ENCODE measurements at places on chromosomes 16 and 17.

DNA sequence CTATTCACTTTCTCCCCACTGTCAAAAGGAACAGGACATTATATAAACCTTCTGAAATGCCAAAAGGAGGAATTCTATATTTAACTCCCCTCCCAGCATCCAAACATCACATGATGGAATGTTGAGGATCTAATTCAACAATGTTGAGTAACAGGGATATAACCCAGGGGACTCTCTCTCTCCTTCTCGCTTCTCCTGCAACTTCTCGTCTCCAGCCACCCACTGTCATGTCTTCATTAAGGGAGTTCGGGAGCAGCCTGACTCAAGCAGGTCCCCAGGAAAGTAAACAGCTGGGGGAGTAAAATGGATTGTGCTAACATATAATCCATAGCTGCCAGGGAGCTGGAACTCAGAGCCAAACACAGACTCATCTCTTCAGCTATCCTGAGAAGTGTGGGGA is 51.7 kb downstream of the GRIN2A start:
- no peak for DNase-seq

GRCh38 chr16:30416624-30417528 is 9.5 kb downstream of the ZNF771 start:
- DNase-seq = no peak

- DNase-seq = no peak
Measured at GRCh38 chr17:6348891-6349290, 86.0 kb downstream of the AIPL1 start.

DNA sequence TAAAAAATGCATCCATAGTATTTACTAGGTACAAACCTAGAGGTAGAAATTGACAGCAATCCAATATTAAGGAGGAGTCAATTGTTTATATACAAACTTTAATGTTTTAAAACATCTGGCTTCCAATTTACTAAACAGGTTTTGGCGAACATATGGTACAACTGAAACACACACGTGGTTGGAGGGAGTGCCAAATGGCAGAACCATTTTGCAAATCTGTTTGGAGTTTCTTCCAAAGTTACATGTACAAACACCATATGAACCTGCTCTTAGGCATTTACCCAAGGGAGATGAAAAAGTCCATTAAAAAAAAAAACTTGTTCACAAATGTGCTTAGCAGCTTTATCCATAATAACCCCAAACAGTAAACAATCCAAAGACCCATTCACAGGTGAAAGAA is 159.8 kb upstream of the MYOCD start:
- DNase-seq = no peak

DNA sequence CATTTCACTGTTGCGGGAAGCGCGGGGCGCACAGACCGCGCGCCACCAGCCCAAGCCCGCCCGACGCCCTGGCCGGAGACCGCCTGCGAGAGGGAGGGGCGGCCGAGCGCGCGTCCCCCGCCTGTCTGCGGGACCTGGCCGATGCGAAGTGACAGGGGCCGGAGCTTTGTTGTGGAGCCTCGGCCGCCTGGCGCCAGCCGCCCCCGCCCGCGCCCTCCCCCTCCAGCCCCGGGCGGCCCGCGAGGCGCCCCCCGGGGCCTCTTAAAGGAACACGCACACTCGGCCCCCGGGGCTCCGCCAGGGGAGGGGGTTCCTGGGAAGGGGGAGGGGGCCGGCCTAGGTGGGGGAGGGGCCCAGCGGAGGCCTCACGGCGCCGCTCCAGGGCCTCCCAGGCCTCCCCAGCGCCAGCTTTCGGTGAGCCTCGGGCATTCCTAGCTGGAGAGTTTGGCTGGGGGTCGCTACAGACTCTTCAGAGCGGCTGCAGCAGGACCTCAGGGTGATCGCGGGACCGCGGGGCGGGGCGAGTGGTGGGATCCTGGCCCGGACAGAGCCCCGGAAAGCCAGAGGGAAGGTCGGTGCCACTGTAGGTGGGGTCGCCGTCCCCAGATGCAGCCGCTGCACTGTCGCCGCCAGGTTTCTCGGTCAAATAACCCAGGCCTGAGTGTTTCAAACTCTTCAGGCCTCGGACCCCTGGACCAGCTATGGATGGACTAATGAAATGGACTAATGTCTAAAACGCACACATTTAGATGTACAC is 2.4 kb upstream of the TBX2 start:
- no peak for DNase-seq

- no peak for DNase-seq
Measured at GRCh38 chr17:61126473-61127249, 273.0 kb upstream of the TBX2 start.

DNA sequence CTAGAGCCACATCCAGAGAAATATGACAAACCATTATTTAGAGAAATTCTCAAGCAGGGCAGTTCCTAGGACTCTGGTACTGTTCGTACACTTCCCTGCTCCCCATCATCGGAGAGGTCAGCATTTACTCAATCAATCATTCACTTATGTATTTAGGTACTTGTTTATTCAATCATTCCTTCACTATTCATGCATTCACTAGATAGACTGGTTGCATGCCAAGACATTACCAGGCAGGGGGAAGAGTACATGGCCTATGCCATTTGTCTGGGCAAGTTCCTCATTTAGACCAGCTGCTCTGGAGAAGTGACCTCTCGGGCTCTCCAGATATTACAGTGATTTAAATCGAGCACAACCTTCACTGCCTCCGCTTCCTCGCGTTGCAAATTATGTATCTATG is 603.4 kb downstream of the KCNJ2 start:
- DNase-seq = no peak

DNA sequence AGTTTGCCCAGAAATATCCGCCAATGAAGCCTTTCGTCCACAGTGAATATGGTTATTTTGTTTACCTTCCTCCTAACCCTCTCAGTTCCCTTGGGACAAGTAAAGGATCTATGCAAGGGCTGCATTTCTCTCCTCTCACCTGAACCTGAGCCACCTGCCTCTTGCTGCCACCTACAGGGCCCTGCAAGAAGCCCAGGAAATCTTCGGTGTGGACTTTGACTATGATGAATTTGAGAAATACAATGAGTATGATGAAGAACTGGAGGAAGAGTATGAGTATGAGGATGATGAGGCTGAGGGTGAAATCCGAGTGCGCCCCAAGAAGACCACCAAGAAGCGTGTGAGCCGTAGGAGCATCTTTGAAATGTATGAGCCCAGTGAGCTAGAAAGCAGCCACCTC is 14.0 kb downstream of the SUPT6H start:
- DNase-seq = no peak

- no peak for DNase-seq
Measured at GRCh38 chr17:18109935-18110485, 1.5 kb downstream of the MYO15A start.

GRCh38 chr16:66189951-66190350 is 176.5 kb upstream of the CDH5 start:
- no peak for DNase-seq

DNA sequence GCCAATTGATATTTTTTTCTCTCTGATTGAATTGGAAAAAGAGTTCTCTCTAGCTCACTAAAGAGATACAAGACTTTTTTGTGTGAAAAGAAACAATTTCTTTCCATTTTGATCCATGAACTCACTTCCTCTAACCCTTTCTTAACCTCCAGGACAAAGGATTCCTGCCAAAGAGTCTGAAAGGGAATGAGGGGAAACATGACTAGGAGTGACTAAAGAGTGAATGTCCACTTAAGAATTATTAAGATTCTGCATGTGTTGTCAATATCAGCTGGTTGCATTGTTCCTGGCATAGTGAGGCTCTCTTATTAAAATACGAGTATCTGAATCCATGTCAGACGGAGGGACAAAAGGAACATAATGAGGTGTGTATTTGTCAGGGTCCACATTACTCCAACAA is 344.7 kb downstream of the GRIN2A start:
- no peak for DNase-seq

Data from activated CD4-positive, alpha-beta T cell treated with anti-CD3 and anti-CD28 coated beads for 1 hour (primary cell).